Activated naive CD4-positive, alpha-beta T cell treated with anti-CD3 and anti-CD28 coated beads, Interleukin-2, amount 50 U/mL, for 16 hours (primary cell): ENCODE measurements at places on chromosomes 4 and X.

- DNase-seq: no peak
Observed at GRCh38 chrX:38618180-38618579, 56.8 kb downstream of the TSPAN7 start.

DNA sequence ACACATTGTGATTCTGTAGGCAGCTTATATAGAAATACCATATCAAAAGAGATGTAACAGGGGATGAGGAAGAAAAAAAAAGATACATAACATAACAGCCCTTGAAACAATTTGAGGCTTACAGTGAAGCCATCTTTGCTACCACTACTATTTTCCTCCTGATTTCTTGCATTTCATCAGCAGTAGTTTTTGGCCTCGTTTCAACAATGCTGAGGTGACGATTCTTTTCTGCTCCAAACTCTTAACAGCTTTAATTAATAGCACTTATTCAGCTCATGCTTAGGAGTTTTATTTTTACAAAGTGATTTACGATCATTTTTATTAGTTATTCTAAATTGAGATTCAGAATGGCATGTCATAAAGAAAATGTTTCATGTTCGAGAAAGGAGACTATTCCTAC is 163.2 kb downstream of the DCK start:
- DNase-seq: no peak

- no peak for DNase-seq
Observed at GRCh38 chr4:161650812-161651211, 513.0 kb downstream of the FSTL5 start.

GRCh38 chrX:21748235-21748634 is 9.7 kb downstream of the SMPX start:
- DNase-seq: no peak

- DNase-seq: no peak
Observed at GRCh38 chr4:80307774-80308465, 27.6 kb upstream of the CFAP299 start.

- no peak for DNase-seq
Observed at GRCh38 chr4:53886090-53886489, 178.3 kb downstream of the CHIC2 start.

DNA sequence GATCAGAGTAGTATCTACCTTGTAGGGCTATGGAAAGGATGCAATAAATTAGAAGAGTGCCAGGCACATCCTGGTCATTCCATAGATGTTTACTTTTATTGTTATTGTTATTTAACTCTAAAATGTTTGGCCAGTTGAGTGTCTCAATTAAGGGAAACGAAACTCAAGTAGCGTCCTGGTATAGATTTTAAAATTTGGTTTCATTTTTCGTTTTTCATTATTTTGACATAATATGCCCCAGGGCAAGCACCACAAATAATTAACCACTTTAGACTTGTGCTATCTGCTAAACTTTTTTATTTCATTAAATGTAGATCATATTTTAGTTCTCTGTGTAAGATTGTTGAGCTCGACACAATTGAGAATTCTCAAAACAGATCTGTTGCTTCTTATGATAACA is 179.7 kb upstream of the PRPS2 start:
- no peak for DNase-seq

GRCh38 chr4:90145319-90145718 is 18.1 kb downstream of the CCSER1 start:
- DNase-seq: no peak

DNA sequence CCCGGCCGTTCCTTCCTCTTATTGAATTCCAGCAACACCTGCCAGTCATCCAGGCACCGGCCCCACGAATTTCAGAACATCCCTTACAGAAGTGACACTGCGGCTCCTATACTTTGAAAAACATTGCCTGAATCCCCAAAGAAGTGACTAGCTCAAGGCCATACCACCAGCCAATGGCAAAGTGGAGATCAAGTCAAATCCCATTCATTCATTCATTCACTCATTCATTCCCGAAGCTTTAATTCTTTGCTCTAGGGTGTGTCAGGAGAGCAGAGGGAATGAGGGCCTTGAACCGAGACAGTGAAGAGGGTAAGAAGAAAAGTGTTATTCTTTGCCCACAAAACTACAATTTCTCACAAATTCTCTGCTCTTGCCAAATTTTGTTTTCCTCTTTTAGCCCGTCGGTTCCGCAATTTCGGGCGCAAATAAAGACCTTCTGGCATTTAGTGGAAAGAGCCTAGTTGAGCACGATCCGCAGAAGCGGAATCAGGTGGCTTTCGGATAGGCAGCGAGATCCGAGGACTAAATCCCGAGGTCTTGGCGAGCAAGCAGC is 824 bp upstream of the HMGB3 start:
- DNase-seq: no peak

DNA sequence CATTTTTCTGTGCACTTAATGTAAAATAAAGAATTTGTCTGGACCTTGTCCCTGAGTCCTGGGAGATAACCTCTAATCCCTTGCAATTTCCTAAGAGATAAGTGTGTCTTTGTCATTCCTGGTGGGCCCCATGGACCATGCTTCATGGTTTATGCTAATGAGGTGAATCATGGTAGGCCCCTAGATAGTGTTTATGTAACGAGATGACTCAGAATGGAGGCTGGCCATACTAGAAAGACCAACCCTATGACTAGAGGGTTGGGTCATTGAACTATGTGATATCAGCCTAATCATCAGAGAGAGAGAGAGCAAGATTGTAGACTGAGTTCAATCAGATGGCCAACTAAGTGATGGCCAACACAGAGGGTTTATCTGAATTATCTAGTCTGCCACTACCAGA is 64.2 kb upstream of the NHSL2 start:
- DNase-seq: no peak

GRCh38 chrX:39633293-39633692 is 464.5 kb downstream of the BCOR start:
- no peak for DNase-seq

DNA sequence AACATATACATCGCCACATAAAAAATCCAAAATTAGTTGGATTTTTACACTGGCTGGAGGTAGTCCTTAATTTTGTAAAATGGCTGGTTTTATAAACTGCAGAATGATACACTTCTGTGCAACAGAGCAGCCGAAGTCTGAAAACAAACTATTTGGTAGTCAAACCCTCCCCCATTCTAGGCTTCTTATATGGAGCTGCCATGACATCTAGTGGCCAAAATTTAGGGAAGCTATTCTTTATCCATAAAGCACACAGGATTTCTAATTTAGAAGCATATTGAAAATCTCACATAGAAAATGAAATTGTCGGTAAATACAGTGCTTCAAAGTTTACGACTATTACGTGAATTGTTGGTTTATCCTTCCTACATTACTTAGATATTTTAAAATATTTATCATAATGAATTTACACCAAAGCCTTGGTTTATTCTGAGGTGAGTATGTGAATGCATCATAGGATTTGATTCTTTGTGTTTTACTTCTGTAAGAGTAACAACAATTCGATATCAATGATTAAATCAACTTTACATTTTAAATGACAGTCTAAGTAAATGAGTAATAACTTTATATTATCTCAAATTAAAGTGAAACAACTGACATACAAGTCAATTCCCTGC is 113.4 kb upstream of the FAM241A start:
- DNase-seq: no peak

DNA sequence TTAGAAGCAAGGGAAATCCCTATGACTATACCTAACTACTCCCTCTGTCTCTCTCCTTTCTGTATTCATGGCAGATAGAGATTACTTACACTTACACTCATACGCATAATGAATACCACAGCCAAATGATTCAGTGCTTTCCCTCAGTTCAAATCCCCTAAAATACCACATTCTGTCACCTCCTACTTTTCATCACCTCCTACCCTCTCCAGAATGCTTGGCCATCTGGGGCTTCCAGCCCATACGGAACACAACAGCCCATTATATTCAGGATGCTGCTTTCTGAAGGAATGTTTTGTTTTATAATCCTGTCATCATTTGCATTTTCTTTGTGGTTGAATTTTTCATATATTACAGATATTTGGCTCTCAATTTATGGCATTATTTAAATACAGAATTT is 361.6 kb downstream of the GRIA2 start:
- DNase-seq: no peak

GRCh38 chr4:101274888-101275752 is 72.2 kb downstream of the PPP3CA start:
- DNase-seq: no peak

GRCh38 chr4:111847296-111848008 is 297.8 kb upstream of the FAM241A start:
- DNase-seq: no peak

- DNase-seq: no peak
Observed at GRCh38 chr4:100165809-100166208, 24.5 kb downstream of the DDIT4L start.
